ENCODE measurements at places on chromosomes 2 and 18. TPM values are rescaled to one million over a fixed set of nuclear protein-coding genes. Genes with fewer than 3 reads are reported as not detected.

SRD5A2 gene
- not detected for polyA plus RNA-seq

LYG1 gene
- polyA plus RNA-seq: 0.34 TPM

RAPH1 gene
- polyA plus RNA-seq: 3.8 TPM

COLEC11 gene
- 1.3 TPM for polyA plus RNA-seq

TOGARAM2 gene
- 1.8 TPM for polyA plus RNA-seq

All from esophagus (tissue), 2 donors.